T-cell (primary cell): ENCODE measurements at places on chromosomes 16 and 17.

- no peak for DNase-seq
Observed at GRCh38 chr17:42271779-42272035, 4.5 kb downstream of the STAT5B start.

DNA sequence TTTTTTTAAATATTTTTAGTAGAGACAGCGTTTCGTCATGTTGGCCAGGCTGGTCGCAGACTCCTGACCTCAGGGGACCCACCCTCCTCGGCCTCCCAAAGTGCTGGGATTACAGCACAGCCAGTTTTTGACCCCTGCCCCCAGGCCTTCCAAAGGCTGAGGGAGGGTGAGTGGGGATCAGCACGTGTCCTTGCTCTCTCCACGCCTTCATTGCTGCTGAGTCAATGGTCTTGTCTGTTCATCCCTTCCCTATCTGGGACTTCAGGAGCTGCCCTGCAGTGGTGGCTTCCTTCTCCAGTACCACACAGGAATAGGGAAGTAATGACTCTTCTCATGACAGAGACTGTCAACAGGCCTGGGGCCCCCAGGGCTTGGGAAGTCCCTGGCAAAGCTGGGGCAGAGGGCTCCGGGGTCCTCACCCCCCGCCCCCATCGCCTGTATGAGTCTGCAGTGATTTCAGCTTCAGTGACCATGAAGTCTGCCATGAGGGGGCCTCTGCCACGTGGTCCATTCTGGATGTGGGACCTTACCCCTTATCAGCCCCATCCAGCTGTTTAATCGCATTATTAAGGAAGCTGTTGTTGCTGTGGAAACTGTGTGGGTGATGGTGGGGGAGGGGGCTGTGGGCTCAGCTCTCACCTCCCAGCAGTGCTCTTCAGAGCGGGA, 6.1 kb downstream of the ABCC3 start:
- DNase-seq: no peak

DNA sequence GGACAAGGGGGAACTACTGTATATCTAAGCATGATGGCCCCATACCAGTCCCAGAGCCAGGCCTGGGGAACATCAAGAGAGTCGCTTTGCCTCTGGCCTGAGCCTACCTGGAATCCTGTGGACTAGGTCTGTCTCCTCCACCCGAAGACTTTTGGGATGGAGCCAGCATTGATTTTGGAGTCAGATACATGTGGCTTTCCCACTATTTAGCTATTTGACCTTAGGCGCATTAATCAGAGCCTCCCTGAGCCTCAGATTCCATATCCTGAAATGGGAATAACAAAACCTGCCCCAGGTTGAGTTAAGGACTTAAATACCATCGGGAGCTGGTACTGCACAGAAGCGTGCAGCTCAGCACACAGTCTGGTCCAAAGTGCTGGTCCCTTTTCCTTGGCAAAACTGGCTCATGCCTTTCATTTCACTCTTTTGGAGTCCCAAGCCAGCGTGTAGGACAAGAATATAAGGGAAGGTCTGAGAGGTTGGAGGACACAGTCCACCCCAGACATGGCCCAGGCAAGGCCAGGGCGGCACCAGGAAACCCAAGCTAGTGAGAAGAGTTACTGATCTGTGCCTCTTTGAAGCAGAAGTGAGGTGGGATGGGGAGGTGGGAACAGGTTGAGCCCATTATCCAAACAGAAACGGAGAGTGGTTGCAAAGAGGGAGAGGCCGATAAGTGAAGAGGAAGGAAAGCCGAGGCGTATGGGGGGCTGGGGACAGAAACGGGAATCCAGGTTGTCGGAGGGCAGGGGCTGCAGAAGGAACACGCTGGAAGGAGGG, 986 bp downstream of the FA2H start:
- no peak for DNase-seq

DNA sequence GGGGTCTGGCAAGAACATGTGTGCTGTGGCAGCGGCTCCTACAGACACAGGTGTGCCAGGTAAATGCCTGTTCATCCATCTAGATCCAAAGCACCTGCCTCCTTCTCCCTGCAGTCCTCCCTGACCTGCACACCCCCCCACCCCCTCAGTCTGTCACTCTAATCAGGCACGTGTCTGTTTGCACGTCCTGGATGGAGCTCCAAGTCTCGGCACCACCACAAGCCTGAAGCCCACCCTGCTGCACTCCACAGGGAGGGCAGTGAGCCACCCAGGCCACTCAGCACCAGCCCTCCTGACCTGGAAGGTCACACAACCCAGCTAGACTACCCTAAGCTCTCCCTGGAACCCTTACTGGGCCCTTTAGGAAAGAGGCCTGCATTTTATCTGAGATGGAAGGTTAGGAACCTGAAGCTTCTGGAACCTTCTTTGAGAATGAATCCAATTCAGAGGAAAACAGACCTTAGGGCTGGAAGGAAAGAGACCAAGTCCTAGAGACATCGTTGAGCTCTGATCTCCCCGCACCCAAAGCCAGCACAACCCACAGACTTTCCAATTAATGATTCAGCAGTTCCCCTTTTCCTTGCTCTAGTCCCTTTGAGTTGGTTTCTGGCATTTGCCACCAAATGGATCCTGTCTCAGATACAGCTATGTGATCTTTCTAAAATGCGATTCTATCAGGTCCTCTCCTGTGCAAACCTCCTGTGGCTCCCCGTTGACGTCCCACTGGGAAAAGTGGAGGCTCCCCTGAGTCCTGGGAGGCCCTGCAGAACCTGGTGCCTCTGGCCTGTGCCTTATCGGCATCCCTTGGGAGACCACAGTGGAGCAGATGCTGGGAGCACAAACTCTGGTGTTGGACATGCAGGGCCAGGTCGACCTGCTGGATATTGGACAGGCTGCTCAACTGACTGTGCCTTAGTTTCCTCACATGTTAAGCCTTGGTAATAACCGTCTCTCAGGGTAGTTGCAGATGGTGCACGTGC, 67.9 kb downstream of the PRMT7 start:
- DNase-seq: no peak

DNA sequence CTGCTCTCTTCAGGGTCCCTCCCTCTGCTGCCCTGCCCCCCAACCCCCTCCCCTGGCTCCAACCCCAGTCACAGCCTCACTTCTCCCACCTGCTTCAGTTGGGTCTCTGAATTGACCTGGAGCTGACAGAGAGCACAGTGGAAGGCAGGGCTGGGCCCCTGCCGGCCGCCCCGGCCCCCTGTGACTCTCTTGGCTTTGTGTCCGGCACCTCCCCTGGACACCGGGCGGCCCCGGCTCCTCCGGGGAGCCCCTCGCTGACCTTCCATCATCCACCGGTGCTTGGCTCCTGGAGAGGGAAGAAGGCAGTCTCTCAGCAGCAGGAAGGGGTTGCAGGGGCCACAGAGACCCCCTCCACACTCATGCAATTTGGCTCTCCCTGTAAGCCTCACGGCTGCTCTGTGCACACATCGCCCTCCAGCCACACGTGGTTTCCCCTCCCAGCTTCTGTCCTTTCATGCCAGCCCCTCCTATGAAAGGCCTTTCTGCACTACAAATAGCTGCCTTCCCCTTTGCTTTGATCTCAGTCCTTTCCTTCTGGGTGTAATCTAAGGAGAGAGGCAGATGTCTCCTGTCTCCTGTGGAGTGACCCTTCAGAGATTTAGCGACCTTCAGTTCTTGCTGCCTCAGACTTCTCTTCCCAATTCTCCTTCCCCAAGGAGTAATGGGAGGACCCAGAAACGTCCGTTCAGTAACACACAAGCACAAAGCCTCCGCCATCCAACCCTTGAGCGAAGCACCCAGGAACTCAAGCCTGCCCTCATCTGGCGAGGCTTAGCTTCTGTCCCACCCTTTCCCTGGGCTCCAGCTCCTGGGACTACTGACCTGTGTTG, 8.3 kb downstream of the NKIRAS2 start:
- DNase-seq: no peak

DNA sequence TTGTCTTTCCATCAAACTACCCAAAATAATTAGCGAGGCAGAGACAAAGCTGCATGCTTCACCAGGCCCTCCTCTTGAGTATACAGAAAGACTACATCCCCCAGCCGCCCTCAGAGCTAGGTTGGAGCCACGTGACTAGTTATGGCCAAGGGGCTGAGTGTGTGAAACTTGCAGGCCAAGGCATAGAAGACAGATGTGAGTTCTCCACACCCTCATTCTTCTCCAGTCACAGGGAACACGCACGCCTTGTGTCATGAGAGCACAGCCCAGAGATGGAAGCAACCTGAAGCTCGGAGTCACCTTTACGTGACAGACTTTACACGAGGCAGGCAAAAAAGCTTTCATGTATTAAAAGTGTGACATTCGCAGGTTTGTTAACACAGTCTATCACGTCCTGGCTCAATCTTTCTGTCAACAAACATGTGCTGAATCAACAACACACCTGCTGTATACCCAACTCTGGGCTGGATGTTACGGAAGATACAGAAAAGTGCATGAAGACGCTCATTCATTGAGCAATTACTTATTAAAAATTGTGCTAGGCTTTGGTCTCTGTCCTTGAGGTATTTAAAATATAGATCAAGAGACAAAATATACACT, 38.3 kb downstream of the STX8 start:
- DNase-seq: no peak

- DNase-seq: no peak
Observed at GRCh38 chr17:63293323-63294075, 152.6 kb downstream of the CYB561 start.

GRCh38 chr16:62363501-62363900, 327.3 kb upstream of the CDH8 start:
- DNase-seq: no peak

DNA sequence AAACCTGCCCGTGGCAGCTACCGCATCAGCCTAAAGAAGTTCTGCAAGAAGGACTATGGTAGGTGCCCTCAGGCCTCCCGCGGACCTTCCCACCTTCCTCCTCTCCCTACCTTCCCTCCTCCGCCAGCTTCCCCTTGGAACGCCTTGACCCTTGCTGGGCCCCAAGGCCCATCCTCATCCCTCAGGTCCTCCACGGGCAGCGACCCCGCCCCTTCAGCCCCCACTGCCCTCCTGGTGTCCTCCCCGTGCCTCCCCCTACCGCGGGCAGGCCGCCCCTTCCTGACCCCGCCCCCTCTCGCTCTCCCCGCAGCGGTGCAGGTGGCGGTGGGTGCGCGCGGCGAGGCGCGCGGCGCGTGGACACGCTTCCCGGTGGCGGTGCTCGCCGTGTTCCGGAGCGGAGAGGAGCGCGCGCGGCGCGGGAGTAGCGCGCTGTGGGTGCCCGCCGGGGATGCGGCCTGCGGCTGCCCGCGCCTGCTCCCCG, 1.4 kb upstream of the TBC1D24 start:
- DNase-seq: no peak

DNA sequence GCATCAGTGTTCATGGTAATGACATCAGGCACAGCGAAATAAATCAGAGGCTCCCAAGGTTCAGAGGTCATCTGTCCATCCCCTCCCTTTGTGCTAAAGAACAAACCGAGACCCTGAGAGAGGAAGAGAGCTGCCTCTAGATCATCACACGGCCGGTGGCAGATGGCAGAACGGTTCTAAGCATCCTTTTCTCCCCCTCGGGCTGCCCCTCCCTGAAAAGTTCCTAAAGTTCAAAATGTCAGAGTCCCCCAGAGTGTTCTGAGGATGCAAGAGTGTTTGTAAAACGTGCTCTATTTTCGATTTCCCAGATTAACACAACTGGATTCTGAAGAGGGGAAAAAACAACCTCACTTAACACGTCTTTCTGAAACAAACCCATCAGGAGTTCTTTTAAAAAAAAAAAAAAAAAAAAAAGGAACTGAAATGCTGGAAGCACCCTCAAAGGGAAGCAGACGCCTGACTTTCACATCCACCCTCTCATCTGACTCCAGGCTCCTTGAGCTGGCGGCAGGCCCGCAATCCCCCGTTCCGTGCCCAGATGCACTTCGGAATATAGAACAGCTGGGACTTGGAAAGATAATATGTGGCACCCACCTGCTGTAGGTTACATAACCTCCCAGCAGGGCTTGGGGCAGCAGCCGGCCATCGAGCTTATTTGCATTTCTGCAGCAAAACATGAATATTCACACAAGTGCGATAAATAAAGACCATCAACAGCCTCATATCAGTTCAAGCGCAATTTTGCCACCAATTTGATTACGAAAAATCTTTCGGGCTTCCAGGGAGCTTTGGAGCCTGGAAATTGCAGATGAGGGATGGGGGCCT, 115.5 kb upstream of the SMURF2 start:
- DNase-seq: no peak

GRCh38 chr16:84027625-84028024, 15.0 kb downstream of the SLC38A8 start:
- DNase-seq: no peak

DNA sequence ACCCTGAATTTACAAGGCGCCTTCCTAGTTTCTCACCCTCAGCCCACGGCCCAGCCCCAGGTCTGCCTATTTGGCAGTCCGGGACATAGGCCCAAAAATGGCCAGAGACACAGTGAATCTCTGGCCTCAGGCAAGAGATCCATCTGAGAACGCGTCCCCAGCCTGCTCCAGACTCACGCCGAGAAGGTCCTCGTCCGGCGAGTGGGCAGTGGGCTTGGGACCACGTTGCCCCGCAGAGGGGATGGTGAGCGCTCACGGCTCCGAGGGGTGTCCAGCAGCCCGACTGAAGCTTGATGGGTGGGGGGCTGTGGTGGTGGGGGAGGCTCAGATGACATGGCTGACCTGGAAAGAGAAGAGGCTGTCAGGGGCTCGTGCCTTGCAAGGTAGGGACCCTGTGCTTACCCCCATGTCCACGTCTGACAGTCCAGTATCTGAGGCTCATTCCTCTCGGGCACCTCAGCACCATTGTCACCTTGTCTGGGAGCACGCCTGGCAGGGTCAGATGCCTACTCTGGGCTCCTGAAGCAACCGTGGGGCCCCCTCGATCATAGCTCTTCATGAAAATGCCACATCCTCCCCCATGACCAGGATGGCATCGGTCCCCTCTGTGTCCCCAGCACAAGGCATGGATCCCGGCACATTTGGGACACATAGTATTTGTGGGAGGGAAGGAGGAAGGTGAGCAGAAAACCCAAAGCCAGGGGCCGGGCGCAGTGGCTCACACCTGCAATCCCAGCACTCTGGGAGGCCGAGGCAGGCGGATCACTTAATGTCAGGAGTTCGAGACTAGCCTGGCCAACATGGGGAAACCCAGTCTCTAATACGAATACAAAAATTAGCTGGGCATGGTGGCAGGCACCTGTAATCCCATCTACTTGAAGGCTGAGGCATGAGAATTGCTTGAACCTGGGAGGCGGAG, 9.6 kb downstream of the CARHSP1 start:
- DNase-seq: no peak

DNA sequence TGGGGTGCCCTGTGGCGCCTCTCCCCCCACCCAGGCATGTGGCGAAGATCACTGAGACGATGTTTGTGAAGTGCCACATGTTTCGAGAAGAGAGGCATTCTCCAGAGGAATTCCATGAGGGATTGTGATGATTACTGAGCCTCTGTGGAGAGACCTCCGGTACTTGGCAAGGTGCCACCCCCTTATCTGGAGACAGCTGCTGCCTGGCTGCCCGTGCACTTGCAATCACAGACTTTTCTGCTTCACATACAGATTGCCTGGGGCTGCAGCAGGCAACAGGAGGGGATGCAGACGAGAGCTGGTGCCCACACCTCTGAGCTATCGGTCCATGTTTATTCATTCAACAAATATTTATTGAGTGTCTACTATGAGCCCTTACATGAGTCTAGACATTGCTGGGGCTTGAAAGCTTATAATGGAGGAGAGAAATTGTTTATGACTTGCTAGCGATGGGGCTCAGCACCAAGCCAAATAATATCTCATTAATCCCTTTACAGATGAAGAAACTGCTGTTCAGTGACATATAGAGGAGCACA, 317.2 kb upstream of the ZFHX3 start:
- DNase-seq: no peak

GRCh38 chr16:14501331-14502255, 128.5 kb downstream of the PARN start:
- DNase-seq: no peak
